HCT116 (cell line): ENCODE measurements at places on chromosomes 5 and 9. TPM values are rescaled to one million over a fixed set of nuclear protein-coding genes. Genes with fewer than 3 reads are reported as not detected.

Gene FOXD4L6
- 0.54 TPM for total RNA-seq

Gene SH3TC2
- total RNA-seq, result 12.8 TPM

Gene PCSK1
- not detected for total RNA-seq

Gene SEPTIN8
- total RNA-seq, result 34.6 TPM

Gene INIP
- total RNA-seq, result 28.9 TPM

Gene SHOC1
- 1.1 TPM for total RNA-seq

Gene ASPN
- total RNA-seq, result not detected

Gene SEMA6A
- 6.7 TPM for total RNA-seq

Gene MEIKIN
- total RNA-seq, result not detected

Gene PDE8B
- 0.17 TPM for total RNA-seq

Gene SYK
- total RNA-seq, result 9.0 TPM

Gene PCDHAC2
- 3.2 TPM for total RNA-seq

Gene SPATA31A3
- total RNA-seq, result not detected

Gene WDR31
- total RNA-seq, result 5.9 TPM

Gene SLC30A5
- total RNA-seq, result 50.0 TPM

Gene FOXD4
- total RNA-seq, result 2.8 TPM

Gene NKD2
- total RNA-seq, result 20.4 TPM

Gene CDH9
- total RNA-seq, result not detected

Gene IFNA13
- not detected for total RNA-seq

Gene PGM5
- 0.15 TPM for total RNA-seq

Gene CER1
- not detected for total RNA-seq

Gene RAD1
- total RNA-seq, result 24.8 TPM

Gene ZDHHC11B
- total RNA-seq, result 3.8 TPM

Gene IER5L
- total RNA-seq, result 195 TPM

Gene ARID3C
- total RNA-seq, result 0.42 TPM

Gene HAVCR2
- total RNA-seq, result 0.07 TPM

Gene KIF12
- total RNA-seq, result 6.4 TPM

Gene SLC12A2
- total RNA-seq, result 41.2 TPM

Gene PRR16
- 0.42 TPM for total RNA-seq

Gene FCN1
- not detected for total RNA-seq

Gene PTPDC1
- 12.7 TPM for total RNA-seq

Gene TRPM6
- total RNA-seq, result 0.44 TPM

Gene BTF3
- 868 TPM for total RNA-seq

Gene IL33
- not detected for total RNA-seq

Gene SEMA5A
- total RNA-seq, result 0.02 TPM

Gene NPR3
- 0.39 TPM for total RNA-seq

Gene ACOT12
- not detected for total RNA-seq

Gene SELENOP
- 11.4 TPM for total RNA-seq

Gene ANKRD31
- total RNA-seq, result 0.30 TPM

Gene CD14
- total RNA-seq, result 0.42 TPM

Gene RECK
- 3.8 TPM for total RNA-seq

Gene GMCL2
- total RNA-seq, result not detected

Gene BARX1
- total RNA-seq, result not detected

Gene NDFIP1
- 37.8 TPM for total RNA-seq

Gene NIPAL4
- 0.12 TPM for total RNA-seq

Gene FRRS1L
- not detected for total RNA-seq

Gene CRHBP
- not detected for total RNA-seq

Gene KCNIP1
- total RNA-seq, result not detected

Gene EMB
- total RNA-seq, result 15.2 TPM

Gene DAB2
- total RNA-seq, result 5.5 TPM

Gene C1QTNF2
- 0.15 TPM for total RNA-seq
